Activated CD4-positive, alpha-beta T cell treated with anti-CD3 and anti-CD28 coated beads for 1 hour (primary cell): ENCODE measurements at places on chromosomes 7 and 10.

GRCh38 chr7:116024826-116025809, 5.4 kb downstream of the TFEC start:
- no peak for DNase-seq

DNA sequence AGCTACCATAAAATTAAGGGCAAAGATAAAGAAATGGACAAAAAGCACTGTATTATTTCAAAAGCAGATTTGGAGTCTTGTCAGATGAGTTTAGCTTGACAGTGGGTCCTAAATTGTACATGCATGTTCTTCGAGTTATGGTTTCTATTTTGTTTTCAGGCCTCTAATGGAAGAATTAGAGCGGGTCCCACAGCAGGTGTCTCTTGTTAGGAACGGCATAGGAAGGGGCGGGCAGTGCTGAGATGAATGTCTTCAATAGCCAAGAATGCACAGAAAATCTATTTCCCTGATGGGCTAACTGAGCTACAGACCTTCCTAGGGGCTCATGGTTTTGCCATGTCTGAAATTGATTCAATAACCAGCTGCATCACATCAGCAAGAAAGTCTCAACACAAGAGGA, 304.4 kb downstream of the FRMD4A start:
- DNase-seq = no peak

GRCh38 chr10:73907841-73908517, 3.0 kb upstream of the PLAU start:
- no peak for DNase-seq

DNA sequence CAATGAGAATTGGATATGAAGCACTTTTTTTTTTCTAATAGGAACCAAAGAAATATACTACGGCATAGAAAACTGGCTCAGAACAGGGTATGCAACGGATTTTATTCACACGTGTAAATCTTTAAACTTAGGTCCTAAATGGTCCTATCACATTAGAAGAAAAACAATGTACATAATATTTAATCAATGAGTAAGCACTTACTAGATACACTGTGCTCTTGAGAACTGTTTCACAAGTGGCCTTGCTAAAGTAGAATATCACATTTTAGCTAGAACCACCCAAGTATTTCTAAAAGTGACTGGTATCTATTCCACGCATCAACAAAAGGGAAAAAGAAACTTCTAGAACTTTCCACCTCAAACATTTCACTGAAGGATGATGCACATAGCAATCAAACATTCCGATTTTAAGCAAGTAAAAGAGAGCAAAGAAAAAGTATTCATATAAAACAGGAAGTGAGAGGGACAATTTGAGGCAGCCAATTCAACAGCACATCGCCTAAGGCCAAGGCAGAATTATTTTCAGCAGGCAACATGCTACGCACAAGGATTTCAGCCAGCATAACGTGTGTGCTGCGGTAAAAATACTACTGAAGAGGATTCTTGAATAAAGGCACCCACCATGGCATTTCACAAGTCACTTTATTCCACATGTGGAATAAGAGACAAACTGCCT, 55.8 kb downstream of the PARD3 start:
- DNase-seq = no peak

- no peak for DNase-seq
These were observed 85.1 kb downstream of the HIPK2 start for GRCh38 chr7:139692723-139693122.

GRCh38 chr7:37424995-37425394, 23.7 kb downstream of the ELMO1 start:
- no peak for DNase-seq

DNA sequence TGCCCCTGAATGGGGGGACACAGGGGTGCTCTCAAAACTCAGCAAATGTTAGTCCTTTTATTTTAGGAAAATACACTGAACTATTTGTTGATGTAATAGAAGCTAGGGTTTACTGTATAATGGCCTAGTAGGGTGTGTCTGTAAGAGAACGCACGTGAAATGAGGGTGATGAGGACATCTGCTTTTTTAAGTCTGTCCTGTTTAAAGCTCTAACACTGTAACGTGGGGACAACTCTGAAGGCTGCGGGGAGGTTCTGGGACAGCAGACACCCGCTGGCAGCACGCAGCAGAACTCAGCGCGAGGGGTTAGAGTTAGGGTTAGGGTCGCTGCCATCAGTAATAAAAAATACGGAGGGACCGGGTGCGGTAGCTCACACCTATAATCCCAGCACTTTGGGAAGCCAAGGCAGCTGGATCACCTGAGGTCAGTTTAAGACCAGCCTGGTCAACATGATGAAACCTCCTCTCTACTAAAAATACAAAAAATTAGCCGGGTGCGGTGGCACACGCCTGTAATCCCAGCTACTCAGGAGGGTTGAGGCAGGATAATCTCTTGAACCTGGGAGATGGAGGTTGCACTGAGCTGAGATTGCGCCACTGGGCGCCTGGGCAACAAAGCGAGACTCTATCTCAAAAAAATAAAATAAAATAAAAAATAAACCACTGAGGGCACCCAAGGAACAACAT, 98.0 kb downstream of the CTBP2 start:
- DNase-seq = no peak

DNA sequence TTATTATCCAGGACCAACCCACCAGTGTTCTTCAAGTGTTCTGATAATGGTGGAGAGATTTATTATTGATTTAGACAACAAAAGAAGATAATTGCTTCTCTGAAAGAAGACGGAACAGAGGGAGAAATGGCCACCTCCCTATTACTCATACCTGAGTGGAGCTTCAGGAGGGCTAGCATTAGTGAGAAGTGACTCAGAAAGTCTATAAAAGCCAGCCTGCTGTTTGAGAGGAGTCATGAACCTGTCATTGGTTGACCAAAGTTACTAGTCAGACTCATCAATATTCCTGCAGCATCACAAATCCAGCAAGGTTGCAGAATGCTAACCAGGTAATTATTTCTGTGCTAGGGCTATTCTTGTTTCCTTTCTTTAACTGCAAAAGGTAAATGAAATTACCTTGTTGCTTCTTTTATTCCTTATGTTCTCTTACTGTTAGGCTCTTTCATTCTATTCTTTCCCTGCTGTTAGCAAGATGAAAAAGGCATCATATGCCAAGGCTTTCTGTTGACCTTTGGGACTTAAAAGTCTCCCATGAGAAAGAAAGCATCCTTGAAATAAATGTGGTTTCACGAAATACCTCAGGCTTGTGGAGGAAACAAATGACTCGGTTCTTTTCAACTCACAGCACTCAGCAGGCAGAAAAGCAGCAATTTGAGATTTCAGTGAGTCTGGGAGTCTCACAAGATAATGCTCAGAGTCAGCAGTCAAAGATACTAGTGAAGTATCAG, 256.4 kb upstream of the PHYHIPL start:
- DNase-seq = no peak

DNA sequence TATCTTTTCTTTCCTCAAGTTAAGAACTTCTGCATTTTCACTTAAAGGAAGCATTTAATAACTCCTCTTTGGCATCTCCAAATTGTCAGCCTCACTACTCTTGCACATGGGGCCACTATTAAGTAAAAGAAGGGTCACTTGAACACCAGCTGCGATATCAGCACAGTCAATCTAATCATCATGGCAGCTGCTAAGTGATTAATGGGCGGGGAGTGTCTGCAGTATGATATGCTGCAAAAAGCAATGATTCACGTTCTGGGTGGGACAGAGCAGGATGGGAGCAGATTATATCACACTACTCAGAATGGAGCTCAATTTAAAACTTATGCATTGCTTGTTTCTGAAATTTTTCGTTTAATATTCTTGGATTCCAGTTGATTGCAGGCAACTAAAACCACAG, 447.4 kb upstream of the PFKP start:
- DNase-seq = no peak
